ENCODE measurements at places on chromosomes 4 and X. TPM values are rescaled to one million over a fixed set of nuclear protein-coding genes. Genes with fewer than 3 reads are reported as not detected.

DNA sequence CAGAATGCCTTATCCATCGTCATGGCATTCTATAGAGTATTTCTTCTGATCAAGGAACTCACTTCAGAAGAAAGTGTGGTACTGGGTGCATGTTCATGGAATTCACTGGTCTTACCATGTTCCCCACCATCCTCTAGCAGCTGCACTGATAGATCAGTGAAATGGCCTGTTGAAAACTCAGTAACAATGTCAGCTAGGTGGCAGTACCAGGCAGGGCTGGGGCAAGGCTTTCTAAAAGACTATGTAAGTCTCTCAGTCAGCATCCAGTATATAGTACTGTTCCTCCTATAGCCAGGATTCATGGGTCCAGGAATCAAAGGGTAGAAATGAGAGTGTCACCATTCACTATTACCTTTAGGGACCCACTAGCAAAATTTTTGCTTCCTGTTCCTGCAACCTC is 15.8 kb upstream of the LDB2 start:
- no peak for DNase-seq

DNA sequence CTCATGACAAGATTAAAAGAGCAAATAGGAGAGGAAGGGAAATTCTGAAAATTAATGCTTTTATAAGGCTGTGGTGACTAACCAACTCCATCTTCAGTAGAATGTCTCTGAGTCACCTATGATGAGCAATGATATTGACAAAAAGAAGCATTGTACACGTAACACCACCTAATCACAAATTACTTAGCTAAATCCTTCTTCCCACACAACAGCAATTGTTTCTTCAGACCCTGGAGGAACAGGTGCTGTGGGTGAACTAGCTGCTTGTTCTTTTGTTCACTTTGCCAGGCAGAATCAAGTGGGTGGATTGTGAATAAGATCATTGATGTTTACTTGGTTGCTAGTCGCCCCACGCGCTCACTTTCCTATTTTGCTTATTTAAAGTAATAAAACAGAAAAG is 315.5 kb downstream of the CAMK2D start:
- DNase-seq, result no peak

SMIM43 gene
- not detected for total RNA-seq

DNA sequence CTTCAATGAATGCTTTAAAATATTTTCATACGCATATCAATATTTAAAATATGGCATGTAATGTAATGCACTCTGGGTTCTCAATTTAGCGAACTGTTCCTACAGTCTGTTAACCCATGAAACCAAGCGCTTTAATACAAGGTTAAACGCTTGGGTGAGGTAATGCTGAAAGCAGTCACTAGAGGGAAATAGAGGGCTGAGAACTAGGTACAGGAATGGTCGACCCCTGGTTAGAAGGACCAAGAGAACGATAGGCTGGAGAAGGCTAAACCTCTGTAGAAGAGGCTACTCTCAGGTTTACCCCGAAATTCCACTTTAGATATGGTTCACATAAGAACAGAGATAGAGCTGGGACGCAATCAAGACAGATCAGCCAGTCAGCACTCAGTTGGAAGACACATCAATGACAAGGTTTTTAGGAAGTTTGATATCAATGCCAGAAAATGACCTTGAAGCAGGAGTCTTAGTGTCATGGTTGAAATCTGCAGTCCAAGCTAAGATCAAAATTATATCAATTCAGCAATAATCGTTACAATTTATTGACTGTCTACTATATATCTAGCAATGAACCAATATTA is 26.9 kb downstream of the ARSJ start:
- DNase-seq, result no peak

PITX2 gene
- total RNA-seq, result 0.14 TPM

SASH3 gene
- total RNA-seq, result 3.7 TPM

CITED1 gene
- not detected for total RNA-seq

DNA sequence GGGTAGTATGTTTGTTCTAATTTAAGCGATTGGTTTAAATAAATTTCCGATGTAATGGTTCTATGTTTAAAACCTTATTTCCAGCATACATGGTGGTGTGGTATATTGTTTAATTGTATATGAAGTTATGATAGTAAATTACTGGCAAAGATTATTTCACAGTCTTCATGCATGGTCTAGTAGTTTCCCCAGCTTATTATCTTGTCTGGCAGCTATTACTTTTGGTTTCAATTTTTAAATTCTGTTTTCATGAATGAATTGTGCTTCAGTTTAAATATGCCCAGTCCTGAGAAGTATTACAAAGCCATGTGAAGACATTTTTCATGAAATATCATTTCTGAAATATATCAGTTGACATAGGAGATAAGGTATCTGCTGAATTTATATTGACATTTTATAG is 6.3 kb downstream of the ALG13 start:
- no peak for DNase-seq

GRCh38 chr4:168995537-168996295 is 14.3 kb downstream of the CBR4 start:
- no peak for DNase-seq

TLL1 gene
- 12.0 TPM for total RNA-seq

VEGFC gene
- 16.2 TPM for total RNA-seq

DNA sequence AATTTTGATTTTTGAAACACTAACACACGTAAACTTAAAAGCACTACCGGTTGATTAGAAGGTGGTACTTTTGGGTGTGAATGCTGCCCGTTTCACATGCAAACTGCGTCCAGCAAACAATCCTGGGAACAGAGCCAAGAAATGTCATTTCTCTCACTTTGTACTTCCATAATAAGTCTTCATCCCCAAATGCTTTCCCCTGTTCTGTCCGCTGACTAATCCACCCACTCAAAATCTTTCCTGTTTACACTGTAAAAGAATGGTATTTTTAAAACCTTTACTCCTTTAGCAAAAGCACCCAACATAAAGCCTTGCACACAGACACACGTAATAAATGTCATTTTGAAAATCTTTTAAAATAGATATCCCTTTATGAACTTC is 39.1 kb upstream of the PDLIM5 start:
- DNase-seq, result no peak

DNA sequence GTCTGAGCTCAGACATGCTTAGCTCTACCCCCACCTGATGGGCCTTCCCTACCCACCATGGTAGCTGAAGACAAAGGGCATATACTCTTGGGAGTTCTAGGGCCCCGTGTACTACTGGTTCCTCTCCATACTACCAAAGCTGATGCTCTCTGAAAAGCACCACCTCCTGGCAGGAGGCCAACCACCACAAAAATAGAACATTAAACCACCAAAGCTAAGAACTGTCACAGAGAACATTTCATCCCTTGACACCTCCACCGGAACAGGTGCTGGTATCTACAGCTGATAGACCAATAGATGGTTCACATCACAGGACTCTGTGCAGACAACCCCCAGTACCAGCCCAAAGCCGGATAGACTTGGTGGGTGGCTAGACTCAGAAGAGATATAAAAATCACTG is 13.4 kb downstream of the EDA2R start:
- DNase-seq, result no peak

XIAP gene
- total RNA-seq, result 50.3 TPM

- no peak for DNase-seq
Measured at GRCh38 chr4:108148316-108148715, 20.4 kb downstream of the LEF1 start.

IBSP gene
- total RNA-seq, result not detected

GRCh38 chr4:145014365-145014764 is 83.6 kb downstream of the ANAPC10 start:
- no peak for DNase-seq

DNA sequence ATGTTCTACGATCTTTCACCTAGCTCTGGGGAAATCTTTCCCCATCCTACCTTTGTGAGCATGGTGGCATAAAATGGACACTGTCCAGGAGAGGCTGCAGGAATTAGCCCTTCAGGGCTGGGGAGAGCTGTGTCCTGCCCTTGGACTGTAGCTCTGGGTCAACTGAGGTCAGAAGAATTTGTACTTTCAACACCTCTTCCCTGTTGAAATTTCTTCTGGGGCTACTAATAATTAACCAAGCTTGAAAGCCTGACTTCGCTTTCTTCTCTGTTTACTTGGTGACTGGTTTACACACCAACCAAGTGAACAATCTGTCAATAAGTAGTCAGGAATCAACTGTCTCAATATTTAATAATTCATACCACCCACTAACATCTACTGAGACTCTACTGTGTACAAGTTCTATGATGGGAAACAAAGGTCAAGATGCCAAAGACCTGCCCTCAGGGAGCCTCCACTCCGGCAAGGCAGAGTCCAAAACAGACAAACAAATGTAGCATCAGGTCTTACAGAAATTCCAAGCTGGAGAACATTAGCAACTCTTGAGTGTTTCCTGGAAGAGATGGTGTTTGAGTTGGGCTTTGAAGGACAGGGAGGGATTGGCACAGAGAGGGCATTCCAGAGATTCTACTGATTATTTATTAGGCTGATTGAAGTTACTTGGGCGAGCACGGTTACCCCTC is 113.1 kb downstream of the ENPP6 start:
- no peak for DNase-seq

GRCh38 chrX:96564595-96564994 is 120.0 kb upstream of the DIAPH2 start:
- no peak for DNase-seq

MAGEA2B gene
- not detected for total RNA-seq

HTRA3 gene
- 65.3 TPM for total RNA-seq

DNA sequence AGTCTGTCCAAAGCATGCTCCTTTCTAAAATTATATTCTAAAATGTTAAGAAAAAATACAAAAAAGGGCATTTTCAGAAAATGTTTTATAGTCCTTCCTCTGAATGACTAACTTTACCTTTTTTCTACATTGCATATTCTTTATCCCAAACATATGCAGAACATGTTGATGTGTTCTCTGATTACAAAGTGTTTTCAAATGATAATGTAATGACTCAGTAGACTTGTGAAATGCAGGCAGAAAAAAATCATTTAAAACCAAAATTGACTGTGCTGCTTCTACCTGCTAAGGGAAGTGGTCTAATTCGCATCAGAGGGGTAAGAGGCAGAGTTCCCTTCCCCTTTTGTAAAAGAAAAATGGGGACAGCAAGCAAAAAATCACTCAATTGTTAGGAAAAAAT is 22.7 kb upstream of the YTHDC1 start:
- DNase-seq, result no peak

GRCh38 chr4:95198961-95199360 is 349.8 kb downstream of the UNC5C start:
- no peak for DNase-seq

- no peak for DNase-seq
Measured at GRCh38 chr4:12975511-12975910, 508.6 kb downstream of the RAB28 start.
